ENCODE measurements at places on chromosomes 2 and 18. TPM values are rescaled to one million over a fixed set of nuclear protein-coding genes. Genes with fewer than 3 reads are reported as not detected.
A peak's percentile ranks its signal among the peaks of the same experiment; 100 is the strongest.

Gene C2orf66
- 1.4 TPM for total RNA-seq

Gene FMNL2
- total RNA-seq, result 41.7 TPM

Gene CRYGB
- total RNA-seq, result not detected

Gene UGT1A8
- not detected for total RNA-seq

Gene UGT1A6
- total RNA-seq, result not detected

Gene UGT1A5
- not detected for total RNA-seq

Gene SERPINB13
- total RNA-seq, result not detected

Gene LIMS2
- total RNA-seq, result 3.8 TPM

DNA sequence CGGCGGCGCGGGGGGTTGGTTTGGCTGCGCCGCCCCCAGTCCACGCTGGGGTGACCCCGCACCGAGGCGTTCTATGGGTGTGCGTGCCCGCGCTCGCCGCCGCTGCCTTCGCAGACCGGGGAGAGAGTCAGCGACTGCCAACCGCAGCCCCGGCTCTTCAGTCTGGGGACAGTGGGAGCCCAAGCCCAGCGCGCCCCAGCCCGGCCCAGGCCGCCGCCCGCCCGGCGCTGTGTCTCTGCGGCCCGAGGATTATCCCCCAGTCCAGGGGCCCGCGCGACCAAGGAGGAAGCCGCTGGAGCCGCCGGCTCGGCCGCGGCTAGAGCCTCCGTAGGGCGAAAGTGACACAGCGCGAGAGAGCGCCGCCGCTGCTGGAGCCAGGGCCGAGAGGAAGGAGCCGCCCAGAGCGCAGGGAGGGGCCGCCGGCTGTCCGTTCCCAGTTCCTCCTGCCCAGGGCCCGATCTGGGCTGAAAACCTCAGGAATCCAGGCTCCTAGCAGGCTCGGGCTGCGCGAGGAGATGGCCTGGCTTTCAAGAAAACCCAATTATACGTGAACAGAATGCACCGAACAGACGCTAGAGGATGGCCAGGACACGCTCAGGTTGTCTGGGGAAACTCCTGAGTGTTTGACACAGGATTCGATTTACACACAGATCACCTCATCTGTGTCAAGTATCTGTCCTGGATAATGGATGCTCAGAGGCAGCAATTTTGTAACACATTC lies 2.4 kb downstream of the CTIF start:
- H3K4me1 ChIP-seq, result peaks cover 41% of the 10 kb centered on the region
- H3K27ac ChIP-seq, result peak overlapping the region; percentile 64
- peak; percentile 75 for DNase-seq
- H3K4me3 ChIP-seq, result peak overlapping the region; percentile 91

GRCh38 chr2:139000131-139000785 lies 220.1 kb upstream of the NXPH2 start:
- no peak for DNase-seq
- no peaks in the 10 kb centered on the region for H3K4me1 ChIP-seq
- H3K36me3 ChIP-seq, result no peaks in the 10 kb centered on the region
- H3K27ac ChIP-seq, result no peak overlapping the region

DNA sequence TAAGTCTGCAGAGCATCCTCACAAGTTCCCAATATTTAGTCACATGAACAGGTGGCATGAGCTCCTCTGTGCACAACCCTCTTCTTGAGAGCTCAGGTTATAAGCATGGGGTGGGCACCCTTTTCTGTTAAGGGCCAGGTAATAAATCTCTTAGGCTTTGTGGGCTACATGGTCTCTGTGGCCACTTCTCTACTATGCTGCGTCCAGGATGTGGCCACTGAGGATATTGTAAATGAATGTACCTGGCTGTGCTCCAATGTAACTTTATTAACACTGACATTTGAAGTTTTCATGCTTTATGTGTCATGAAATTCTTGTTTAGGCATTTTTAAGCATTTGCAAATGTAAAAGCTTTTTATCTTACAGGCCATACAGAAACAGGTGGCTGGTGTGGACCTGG lies 116.8 kb upstream of the ST6GAL2 start:
- DNase-seq, result no peak
- peaks cover 4% of the 10 kb centered on the region for H3K27me3 ChIP-seq
- H3K4me1 ChIP-seq, result no peaks in the 10 kb centered on the region

- H3K27me3 ChIP-seq, result peaks cover 14% of the 10 kb centered on the region
- H3K27ac ChIP-seq, result no peak overlapping the region
- H3K4me1 ChIP-seq, result peaks cover 14% of the 10 kb centered on the region
- DNase-seq, result no peak
- no peaks in the 10 kb centered on the region for H3K36me3 ChIP-seq
Measured at GRCh38 chr2:216698293-216698692, 2.9 kb upstream of the IGFBP5 start.

DNA sequence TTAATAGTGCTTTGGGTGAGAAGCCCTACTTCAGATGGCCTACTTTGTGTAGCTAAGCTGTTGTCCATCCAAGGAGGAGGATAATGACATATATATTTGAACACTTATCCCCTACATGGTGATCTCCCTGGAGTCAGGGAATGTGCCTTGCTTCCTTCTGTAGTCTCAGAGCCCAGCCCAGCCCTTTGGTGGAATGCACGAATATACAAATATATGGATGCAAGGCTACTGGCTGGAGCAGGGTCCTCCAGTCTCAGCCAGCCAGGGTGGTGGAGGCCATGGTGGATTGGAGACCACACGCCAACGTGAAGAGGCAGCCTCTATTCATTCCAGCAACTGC lies 150.6 kb upstream of the RIOK3 start:
- H3K4me3 ChIP-seq, result no peak overlapping the region
- no peak for DNase-seq
- peaks cover 50% of the 10 kb centered on the region for H3K4me1 ChIP-seq
- H3K27ac ChIP-seq, result peak overlapping the region; percentile 89
- H3K27me3 ChIP-seq, result peaks cover 5% of the 10 kb centered on the region
- peaks cover 4% of the 10 kb centered on the region for H3K36me3 ChIP-seq

GRCh38 chr2:189633392-189633811 lies 27.9 kb upstream of the ASNSD1 start:
- peak; percentile 30 for DNase-seq
- H3K4me3 ChIP-seq, result no peak overlapping the region
- peaks cover 27% of the 10 kb centered on the region for H3K4me1 ChIP-seq
- H3K27ac ChIP-seq, result no peak overlapping the region
- no peaks in the 10 kb centered on the region for H3K27me3 ChIP-seq

GRCh38 chr2:60907329-60907728 lies 26.0 kb downstream of the REL start:
- H3K27ac ChIP-seq, result no peak overlapping the region
- no peak for DNase-seq
- peaks cover 7% of the 10 kb centered on the region for H3K36me3 ChIP-seq
- no peaks in the 10 kb centered on the region for H3K4me1 ChIP-seq
- no peaks in the 10 kb centered on the region for H3K27me3 ChIP-seq

GRCh38 chr18:31686986-31687928 lies 2.9 kb upstream of the B4GALT6 start:
- H3K4me1 ChIP-seq, result peaks cover 18% of the 10 kb centered on the region
- peak overlapping the region; percentile 67 for H3K27ac ChIP-seq
- H3K4me3 ChIP-seq, result no peak overlapping the region
- peaks cover 3% of the 10 kb centered on the region for H3K36me3 ChIP-seq
- peaks cover 8% of the 10 kb centered on the region for H3K27me3 ChIP-seq
- DNase-seq, result no peak

DNA sequence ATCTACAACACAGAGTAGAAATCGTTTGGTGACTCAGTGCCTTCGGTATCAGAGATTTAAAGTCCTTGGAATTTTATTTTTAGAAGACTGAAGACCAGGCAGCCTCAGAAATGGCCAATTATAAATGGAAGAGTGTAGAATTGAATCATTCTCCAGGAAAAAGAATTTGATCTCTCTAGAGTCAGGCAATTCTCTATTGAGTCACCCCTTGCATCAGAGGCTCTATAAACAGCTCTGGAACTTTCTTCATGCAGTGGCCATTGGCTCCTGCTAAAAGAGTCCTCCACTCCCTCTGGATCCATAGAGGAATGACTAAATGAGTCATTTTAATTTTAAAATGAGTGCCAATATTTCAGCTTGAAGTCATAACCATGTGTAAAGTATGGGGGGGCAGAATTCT lies 816.2 kb downstream of the TDRD15 start:
- no peak overlapping the region for H3K27ac ChIP-seq
- H3K27me3 ChIP-seq, result peaks cover 2% of the 10 kb centered on the region
- H3K4me3 ChIP-seq, result no peak overlapping the region
- no peaks in the 10 kb centered on the region for H3K4me1 ChIP-seq

DNA sequence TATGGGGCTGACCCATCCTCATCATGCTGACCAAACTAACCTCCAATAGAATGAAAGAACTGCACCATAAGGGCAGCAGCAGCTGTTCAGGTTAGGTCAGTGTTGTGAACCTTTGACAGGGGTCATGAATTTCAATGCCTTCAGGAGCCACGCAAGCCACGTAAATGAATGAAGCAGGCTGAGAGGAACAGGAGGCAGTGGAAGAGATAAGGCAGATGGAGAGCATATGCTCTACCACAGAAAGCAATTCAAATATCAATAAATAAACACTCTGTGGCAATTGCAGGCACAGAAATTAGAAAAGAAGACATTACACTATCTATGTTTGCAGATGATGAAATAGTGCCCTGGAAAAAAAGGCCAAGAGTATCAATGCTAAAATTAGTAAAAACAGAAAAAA lies 56.3 kb downstream of the SCG2 start:
- H3K4me3 ChIP-seq, result no peak overlapping the region
- DNase-seq, result no peak
- no peaks in the 10 kb centered on the region for H3K27me3 ChIP-seq
- H3K4me1 ChIP-seq, result no peaks in the 10 kb centered on the region
- no peaks in the 10 kb centered on the region for H3K36me3 ChIP-seq

DNA sequence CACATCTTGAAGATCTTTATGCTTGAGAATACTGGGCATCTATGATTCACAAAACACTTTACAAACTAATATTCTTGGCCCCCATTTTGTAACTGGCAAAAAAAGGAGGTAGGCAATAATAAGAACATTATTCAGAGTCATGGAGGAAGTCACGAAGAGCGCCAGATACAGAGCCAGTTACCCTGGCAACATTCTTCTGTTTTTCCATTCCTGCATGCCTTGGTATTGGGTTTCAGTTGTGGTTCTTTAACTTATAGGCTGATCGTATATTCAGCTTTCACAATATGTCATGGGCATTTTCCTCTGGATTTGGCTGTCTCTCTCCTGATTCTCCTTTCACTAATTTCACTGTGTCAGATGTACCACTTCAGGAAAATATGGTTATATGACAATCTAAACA lies 234.7 kb downstream of the HRH4 start:
- H3K27me3 ChIP-seq, result no peaks in the 10 kb centered on the region
- H3K36me3 ChIP-seq, result peaks cover 4% of the 10 kb centered on the region
- no peak overlapping the region for H3K4me3 ChIP-seq
- DNase-seq, result no peak
- H3K27ac ChIP-seq, result no peak overlapping the region

DNA sequence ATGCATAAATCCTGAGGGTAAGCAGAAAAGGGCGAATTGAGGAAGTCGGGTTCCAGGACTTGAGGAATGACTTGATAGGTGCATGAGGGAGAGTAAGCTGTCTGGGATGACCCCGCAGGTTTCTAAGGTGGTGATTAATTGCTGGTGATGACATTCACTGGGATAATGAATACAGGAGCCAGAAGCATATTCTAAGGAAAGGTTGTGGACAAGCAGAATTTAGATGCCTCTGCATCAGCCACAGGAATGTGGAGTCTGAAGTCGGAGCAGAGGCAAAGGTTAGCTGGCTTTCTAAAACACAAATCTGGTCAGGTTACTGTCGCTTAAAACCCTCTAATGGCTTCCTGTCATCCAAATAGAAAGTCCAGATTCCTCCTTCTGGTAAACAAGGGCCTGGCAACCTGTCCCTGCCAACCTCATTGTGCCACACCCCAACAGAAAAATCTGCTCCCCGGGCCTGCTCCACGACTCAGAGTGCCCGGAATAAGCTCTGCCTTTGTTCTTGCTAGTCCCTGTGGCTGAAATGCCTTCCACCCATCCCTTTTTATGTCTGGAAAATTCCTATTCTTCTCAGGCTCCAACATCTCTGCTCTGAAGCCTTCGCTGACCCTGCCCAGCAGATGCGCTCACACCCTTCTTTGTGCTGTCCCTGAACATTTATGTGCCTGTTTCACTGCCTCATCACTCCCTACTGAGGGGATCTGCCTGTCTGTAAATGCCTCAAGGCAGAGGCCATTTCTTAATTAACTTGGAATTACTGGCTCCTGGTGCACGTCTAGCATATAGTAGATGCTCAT lies 11.3 kb upstream of the TMEM214 start:
- H3K4me3 ChIP-seq, result no peak overlapping the region
- DNase-seq, result no peak

GRCh38 chr2:29562319-29562718 lies 359.1 kb downstream of the ALK start:
- DNase-seq, result no peak
- H3K27me3 ChIP-seq, result no peaks in the 10 kb centered on the region
- no peaks in the 10 kb centered on the region for H3K36me3 ChIP-seq
- H3K4me3 ChIP-seq, result no peak overlapping the region
- no peaks in the 10 kb centered on the region for H3K4me1 ChIP-seq

GRCh38 chr2:11543337-11544216 lies 9.7 kb downstream of the GREB1 start:
- H3K4me3 ChIP-seq, result no peak overlapping the region
- no peak for DNase-seq

DNA sequence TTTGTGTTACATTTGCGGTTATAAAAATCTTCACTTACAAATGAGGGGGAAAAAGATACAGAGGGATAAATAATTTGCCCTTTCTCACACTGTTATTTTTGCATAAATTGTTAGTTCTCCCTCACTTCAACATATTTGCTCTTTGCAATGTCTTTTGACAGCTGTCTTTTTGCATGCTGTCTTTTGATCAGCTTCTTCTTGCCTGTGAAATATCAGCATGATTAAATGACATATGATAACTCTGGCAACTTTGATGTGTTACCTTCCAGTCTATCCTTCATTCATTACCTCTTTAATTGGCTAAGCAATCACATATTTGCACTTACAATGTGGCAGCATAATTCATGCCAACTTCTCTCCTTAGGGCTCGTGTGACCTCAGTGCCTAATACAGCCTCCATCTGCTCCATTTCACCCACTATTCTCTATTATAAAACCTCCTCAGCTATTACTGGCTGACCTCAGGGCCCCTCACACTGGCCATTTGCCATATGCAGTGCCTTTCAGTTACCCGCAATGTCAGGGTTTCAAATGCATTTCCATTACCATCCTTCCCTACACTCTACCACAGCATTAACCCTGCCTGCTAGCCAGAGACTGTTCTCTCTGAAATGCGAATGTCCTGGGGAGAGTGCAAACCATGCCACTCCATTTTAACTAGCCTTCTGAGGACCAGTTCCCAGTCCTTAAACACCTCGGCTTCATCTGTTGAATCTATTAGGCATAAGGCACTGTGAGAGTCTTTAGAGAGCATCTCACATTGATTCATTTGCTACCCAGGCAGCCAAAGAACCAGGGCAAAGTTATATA lies 1056.6 kb upstream of the CHAC2 start:
- H3K27ac ChIP-seq, result no peak overlapping the region
- H3K4me3 ChIP-seq, result no peak overlapping the region
- no peak for DNase-seq
- no peaks in the 10 kb centered on the region for H3K4me1 ChIP-seq
- H3K27me3 ChIP-seq, result no peaks in the 10 kb centered on the region

GRCh38 chr2:218387369-218388194 lies 5.5 kb downstream of the SLC11A1 start:
- peak overlapping the region; percentile 47 for H3K4me3 ChIP-seq
- peaks cover 3% of the 10 kb centered on the region for H3K4me1 ChIP-seq
- H3K27me3 ChIP-seq, result peaks cover 4% of the 10 kb centered on the region
- H3K36me3 ChIP-seq, result no peaks in the 10 kb centered on the region
- H3K27ac ChIP-seq, result no peak overlapping the region

Data from endothelial cell (in vitro differentiated cells).